ENCODE measurements at places on chromosomes 4 and X.

DNA sequence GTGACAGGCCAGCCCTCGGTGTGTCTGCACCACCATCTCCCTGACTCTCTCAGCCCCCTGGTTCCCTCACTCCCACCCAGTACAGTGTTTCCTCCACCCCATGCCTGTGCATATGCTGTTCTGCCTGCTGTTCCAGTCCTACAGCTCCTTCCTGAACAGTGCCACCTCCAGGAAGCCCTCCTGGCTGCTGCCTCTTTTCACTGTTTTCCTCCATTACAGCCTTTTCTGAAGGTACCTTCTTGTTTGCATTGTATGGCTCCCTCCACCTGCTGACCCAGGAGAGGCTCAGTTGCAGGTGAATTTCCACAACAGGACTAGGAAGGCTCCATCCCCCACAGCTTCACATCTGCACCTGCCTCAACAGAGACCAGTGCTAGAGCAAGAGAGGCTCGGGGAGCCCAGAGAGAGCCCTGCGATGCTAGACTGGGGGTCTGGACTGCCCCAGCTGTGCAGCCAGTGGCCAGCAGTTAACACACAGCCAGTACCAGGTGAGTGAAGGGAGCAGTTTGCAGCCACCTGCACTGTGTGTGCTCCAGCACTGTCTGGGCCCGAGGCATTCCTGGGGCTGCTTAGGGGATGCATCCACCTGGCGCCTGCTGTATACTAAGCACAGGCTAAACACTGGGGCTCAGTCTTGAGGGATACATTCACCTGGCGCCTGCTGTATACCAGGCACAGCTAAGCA, 92.0 kb downstream of the ADRA2C start:
- no peak for DNase-seq

DNA sequence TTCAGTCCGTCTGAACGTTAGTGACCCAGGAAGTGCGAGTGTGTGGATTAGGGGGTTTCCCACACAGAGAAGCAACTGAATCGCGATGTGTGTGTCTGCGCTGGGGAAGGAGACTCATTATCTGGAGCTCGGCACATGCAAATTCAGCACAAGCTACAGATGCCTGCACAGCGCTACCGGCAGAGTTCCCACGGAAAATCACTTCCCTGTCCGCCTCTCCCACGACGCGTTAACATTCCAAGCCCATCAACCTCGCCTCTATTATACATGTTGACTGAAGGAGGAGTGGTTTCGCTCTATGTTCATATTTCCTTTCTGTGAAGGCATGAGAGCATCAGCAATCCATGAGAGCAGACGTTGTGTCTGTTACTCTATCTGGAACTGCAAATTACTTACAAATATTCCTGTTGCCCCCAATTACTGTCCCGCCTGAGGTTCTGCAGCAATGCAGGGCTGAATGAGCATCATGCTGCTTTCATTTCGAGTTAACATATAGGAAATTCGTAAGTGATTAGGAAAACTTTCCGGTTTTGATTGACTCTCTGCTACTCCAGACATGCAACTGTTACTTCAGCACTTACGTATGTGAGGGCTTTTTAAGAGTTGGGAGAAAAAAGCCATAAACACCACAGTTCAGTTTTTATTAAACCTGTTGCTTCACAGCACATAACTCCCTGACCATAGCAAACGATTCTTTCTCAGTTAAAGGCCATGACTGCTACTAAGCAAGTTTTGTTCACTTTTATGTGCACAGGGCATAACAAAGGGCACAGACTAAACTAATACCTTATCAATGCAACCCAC, 15.0 kb upstream of the MTNR1A start:
- no peak for DNase-seq

GRCh38 chr4:123423819-123424218, 27.2 kb downstream of the SPRY1 start:
- DNase-seq: no peak

- no peak for DNase-seq
These were observed 148.8 kb downstream of the POLA1 start for GRCh38 chrX:24842486-24842885.

- no peak for DNase-seq
These were observed 1.8 kb downstream of the IL1RAPL1 start for GRCh38 chrX:28589046-28589445.
